ENCODE measurements at places on chromosomes 5 and 9.

- no peak for DNase-seq
Observed at GRCh38 chr5:122195802-122196394, 66.6 kb downstream of the ZNF474 start.

GRCh38 chr5:135324160-135324559 is 74.9 kb downstream of the MACROH2A1 start:
- DNase-seq: no peak

DNA sequence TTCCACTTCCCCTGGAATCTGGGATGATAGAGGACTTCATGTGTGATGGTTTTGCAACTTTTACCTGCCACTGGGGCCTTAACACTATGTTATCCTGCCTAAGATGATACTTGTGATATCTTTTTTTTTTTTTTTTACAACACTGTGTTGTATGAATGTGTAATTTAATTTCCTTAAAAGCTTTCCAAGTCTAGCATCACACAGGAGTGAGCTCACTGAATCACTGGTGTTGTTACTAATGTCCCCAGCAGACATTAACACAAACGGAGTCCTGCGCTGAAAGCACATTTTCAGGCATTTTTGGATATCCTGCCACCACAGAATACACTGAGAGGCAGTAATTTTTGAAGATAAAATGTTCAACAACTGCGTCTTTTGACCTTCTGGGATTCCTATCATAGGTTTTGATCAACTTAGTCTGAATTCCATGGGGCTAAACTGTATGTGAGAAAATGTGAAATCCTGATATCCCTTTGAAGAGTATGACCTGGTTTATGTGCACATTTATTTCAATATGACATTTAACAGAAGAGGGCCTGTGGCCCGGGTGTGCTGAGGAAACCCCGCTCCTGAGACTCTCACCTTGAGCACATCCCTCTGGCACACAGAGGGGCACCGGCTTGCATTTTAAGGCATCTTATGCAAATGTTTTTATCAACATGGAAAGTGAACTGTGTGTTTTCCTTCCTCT is 118.0 kb downstream of the FSTL4 start:
- DNase-seq: no peak

DNA sequence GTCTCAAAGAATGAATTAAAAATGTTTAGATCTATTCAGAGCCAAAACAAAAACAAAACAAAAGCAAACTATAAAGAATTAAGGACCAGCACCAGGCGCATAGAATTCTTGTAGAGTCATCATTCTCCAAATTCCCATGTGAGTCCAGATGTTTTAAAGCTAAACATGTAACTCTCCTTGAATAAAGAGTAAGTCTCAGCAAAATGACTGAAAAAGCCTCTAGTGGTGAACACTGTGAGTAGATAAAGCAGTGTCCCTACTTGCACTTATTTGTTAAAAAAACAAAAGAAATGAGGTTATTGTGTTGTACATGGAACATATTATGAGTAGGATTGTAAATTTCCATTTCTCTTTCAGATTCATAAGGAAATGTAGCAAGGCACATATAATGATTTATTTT is 44.0 kb downstream of the NNT start:
- DNase-seq: no peak

GRCh38 chr5:113293068-113293974 is 141.5 kb downstream of the TSSK1B start:
- no peak for DNase-seq

All from stimulated activated CD8-positive, alpha-beta memory T cell treated with anti-CD3 and anti-CD28 coated beads, Interleukin-12 subunit alpha, Interleukin-12 subunit beta, amount 100 ng/mL, for 1 hour (primary cell).